Upper lobe of left lung (tissue), 6 donors: ENCODE measurements at places on chromosomes 5 and 9. TPM values are rescaled to one million over a fixed set of nuclear protein-coding genes. Genes with fewer than 3 reads are reported as not detected.

Gene CARD6
- total RNA-seq: 23.9 TPM

Gene PCDHGB1
- total RNA-seq: 0.89 TPM

DNA sequence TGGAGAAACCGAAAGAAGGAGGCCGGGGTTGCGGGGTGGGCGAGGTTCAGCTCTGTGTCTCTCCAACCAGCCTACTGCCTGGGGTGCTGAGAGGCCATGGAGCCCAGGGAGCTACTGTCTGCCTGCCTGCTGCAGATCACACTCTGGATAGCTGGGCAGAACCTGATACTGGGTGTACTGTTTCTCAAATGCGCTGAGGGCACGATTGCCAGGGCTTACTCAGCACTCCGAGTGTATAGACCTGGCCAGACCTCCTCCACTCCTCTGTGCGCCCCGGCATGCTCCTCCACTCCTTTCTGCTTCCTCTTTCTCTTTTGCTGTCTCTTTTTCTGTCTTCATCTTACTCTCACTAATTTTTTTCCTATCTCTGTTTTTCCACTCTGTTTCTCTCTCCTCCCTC is 215.1 kb downstream of the PAPPA start:
- H3K36me3 ChIP-seq: no peaks in the 10 kb centered on the region
- no peak for DNase-seq
- no peak overlapping the region for H3K27ac ChIP-seq
- no peaks in the 10 kb centered on the region for H3K4me1 ChIP-seq

GRCh38 chr5:151683986-151684588 is 2.6 kb downstream of the SPARC start:
- H3K4me3 ChIP-seq: no peak overlapping the region
- H3K4me1 ChIP-seq: peaks cover 56% of the 10 kb centered on the region
- no peaks in the 10 kb centered on the region for H3K36me3 ChIP-seq
- no peaks in the 10 kb centered on the region for H3K27me3 ChIP-seq

- no peaks in the 10 kb centered on the region for H3K4me1 ChIP-seq
- H3K27me3 ChIP-seq: no peaks in the 10 kb centered on the region
- H3K36me3 ChIP-seq: no peaks in the 10 kb centered on the region
- no peak overlapping the region for H3K27ac ChIP-seq
- DNase-seq: no peak
Observed at GRCh38 chr9:28779243-28779642, 1206.0 kb upstream of the C9orf72 start.

DNA sequence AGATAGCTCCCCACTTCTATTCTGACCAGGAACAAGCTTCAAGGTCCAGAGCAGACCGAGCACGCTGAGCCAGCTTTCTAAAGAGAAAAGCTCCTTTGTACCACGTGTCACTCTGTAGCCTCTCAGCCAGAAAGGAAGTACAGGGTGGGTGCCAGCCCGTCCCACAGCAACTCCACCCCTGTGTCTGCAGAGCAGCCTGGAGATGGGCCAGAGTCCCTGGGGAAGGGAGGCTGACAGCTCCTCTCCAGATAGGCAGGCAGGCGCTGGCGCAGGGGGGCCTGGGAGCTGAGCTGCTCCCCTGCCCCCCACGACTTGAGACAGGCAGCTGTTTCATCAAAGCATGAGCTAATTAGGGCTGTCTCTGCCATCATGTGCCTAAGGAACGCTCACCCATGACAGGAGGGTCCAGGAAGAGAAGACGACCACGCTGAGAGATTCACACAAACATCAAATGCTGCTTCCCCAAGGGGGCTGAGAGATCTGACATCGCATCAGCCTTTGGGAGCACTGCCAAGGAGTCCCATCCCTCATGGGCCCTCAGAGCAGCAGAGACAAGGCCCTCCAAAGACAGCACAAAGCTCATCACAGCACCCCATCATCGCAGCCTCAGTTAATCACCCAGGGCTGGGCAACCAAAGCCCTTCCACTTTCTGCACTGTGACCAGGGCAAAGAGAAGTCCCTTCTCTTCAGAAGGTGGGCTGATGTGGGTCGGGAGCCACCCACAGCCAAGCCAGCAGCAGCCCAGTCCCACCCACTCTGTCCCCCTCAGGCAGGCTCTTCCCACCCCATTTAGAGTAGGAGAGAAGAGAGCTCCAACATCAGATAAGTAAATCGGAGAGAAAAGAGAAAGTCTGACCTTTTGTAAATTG is 78.5 kb upstream of the LRRTM2 start:
- no peak overlapping the region for H3K4me3 ChIP-seq
- peak overlapping the region; percentile 80 for H3K27ac ChIP-seq
- H3K4me1 ChIP-seq: peaks cover 43% of the 10 kb centered on the region
- no peaks in the 10 kb centered on the region for H3K27me3 ChIP-seq

- peaks cover 6% of the 10 kb centered on the region for H3K4me1 ChIP-seq
- no peak for DNase-seq
- no peak overlapping the region for H3K27ac ChIP-seq
- H3K36me3 ChIP-seq: no peaks in the 10 kb centered on the region
- no peak overlapping the region for H3K4me3 ChIP-seq
Observed at GRCh38 chr5:65100911-65101631, 332.3 kb downstream of the CWC27 start.

- DNase-seq: peak; percentile 55
- H3K27ac ChIP-seq: no peak overlapping the region
- no peaks in the 10 kb centered on the region for H3K36me3 ChIP-seq
- no peaks in the 10 kb centered on the region for H3K27me3 ChIP-seq
- peaks cover 28% of the 10 kb centered on the region for H3K4me1 ChIP-seq
- no peak overlapping the region for H3K4me3 ChIP-seq
Observed at GRCh38 chr9:27535701-27536118, 6.1 kb upstream of the MOB3B start.
